ENCODE measurements at places on chromosomes 6 and 20. TPM values are rescaled to one million over a fixed set of nuclear protein-coding genes. Genes with fewer than 3 reads are reported as not detected.

- H3K27ac ChIP-seq: no peak overlapping the region
- peaks cover 9% of the 10 kb centered on the region for H3K4me1 ChIP-seq
- DNase-seq: peak; percentile 69
- peaks cover 4% of the 10 kb centered on the region for H3K27me3 ChIP-seq
Measured at GRCh38 chr6:110528101-110528929, 51.9 kb upstream of the SLC22A16 start.

- no peaks in the 10 kb centered on the region for H3K27me3 ChIP-seq
- no peak for DNase-seq
- peaks cover 32% of the 10 kb centered on the region for H3K36me3 ChIP-seq
Measured at GRCh38 chr6:151057061-151057460, 182.7 kb upstream of the AKAP12 start.

GRCh38 chr6:91221072-91221720 is 634.3 kb upstream of the MAP3K7 start:
- H3K27me3 ChIP-seq: no peaks in the 10 kb centered on the region
- no peak for DNase-seq
- no peaks in the 10 kb centered on the region for H3K36me3 ChIP-seq
- H3K4me1 ChIP-seq: no peaks in the 10 kb centered on the region

The FAM217B gene
- 33.2 TPM for total RNA-seq

The SKIC2 gene
- 104 TPM for total RNA-seq

DNA sequence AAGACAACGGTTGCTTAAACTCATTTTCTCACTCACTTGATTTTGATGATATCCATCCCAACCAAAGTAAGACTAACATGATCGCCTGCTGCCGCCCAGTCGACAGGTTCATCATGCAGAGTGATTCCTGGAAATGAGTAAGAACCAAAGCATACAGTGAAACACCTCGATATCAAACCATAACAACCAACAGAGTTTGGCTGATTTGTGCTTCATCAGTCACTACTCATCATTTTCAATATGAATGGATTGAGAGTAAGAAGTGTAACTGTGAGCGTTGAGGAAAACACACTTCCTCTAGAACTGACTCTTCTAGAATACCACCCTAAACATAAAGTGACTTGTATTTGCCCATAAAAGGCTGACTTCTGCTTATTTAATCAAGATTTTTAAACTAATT is 29.2 kb upstream of the ALDH8A1 start:
- peaks cover 64% of the 10 kb centered on the region for H3K36me3 ChIP-seq
- H3K27ac ChIP-seq: peak overlapping the region; percentile 39
- peaks cover 48% of the 10 kb centered on the region for H3K4me1 ChIP-seq
- DNase-seq: peak; percentile 75
- H3K27me3 ChIP-seq: no peaks in the 10 kb centered on the region

The CEP57L1 gene
- 23.8 TPM for total RNA-seq

- no peak overlapping the region for H3K4me3 ChIP-seq
- no peaks in the 10 kb centered on the region for H3K27me3 ChIP-seq
- no peak overlapping the region for H3K27ac ChIP-seq
- peaks cover 43% of the 10 kb centered on the region for H3K36me3 ChIP-seq
Measured at GRCh38 chr6:169775321-169775720, 23.9 kb downstream of the ERMARD start.

- H3K27ac ChIP-seq: no peak overlapping the region
- no peaks in the 10 kb centered on the region for H3K36me3 ChIP-seq
- no peaks in the 10 kb centered on the region for H3K27me3 ChIP-seq
- no peaks in the 10 kb centered on the region for H3K4me1 ChIP-seq
- no peak overlapping the region for H3K4me3 ChIP-seq
Measured at GRCh38 chr6:167569879-167570278, 245.0 kb downstream of the TTLL2 start.

The RAET1G gene
- total RNA-seq: not detected

The DEFB114 gene
- total RNA-seq: not detected

The OPN5 gene
- total RNA-seq: not detected

DNA sequence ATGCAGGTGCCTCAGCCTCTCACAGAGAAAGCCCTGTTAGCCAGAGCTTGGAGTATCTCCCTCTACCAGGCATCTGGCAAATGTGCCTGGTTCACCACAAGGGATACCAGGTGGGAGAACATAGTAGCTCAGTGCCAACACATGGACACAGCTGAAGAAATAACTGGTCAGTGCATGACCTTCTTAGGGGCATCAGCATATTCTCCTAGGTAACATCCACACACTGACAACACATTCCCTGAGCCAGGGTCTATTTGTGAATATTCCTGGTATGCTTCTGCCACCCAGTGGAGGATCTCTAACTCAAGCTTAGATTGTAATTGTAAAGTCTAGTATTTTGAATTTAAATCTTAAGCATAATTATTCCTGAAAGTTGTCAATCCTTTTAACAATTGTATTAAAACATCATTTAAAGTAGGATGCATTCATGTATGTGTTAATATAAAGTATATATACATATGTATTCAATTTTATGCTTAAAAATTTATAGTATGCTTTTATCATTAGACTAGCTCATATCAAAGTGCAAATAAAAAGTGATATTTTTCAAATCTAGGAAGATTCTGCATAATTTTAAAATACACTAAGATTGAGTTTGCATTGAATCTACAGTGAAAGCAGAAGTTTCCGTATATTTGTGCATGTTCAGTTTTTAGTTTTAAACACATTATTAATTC is 45.3 kb upstream of the COL21A1 start:
- H3K4me1 ChIP-seq: no peaks in the 10 kb centered on the region
- no peak overlapping the region for H3K27ac ChIP-seq
- peak; percentile 9 for DNase-seq
- H3K27me3 ChIP-seq: no peaks in the 10 kb centered on the region
- H3K4me3 ChIP-seq: no peak overlapping the region

GRCh38 chr20:4961746-4962145 is 39.6 kb downstream of the SLC23A2 start:
- peak; percentile 38 for DNase-seq
- no peaks in the 10 kb centered on the region for H3K27me3 ChIP-seq
- H3K36me3 ChIP-seq: peaks cover 5% of the 10 kb centered on the region
- H3K4me1 ChIP-seq: peaks cover 28% of the 10 kb centered on the region
- H3K4me3 ChIP-seq: no peak overlapping the region

DNA sequence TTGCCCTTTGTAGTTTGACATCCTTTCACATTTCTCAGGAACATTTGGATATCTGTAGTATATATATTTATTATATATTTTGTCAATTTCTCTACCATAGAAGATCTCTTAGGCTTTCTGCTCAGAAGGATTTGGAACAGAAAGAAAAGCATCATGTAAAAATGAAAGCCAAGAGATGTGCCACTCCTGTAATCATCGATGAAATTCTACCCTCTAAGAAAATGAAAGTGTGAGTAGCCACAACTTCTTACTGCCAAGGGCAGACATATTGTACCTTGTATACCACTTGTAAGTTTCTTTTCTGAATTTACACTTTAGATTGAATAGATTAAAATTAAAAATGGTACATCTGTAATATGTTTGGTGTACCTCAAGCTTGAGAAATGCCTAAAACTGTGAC is 31.2 kb downstream of the TPX2 start:
- no peak overlapping the region for H3K4me3 ChIP-seq
- peaks cover 61% of the 10 kb centered on the region for H3K36me3 ChIP-seq
- DNase-seq: no peak

GRCh38 chr20:17468073-17468840 is 62.9 kb downstream of the BFSP1 start:
- H3K4me1 ChIP-seq: no peaks in the 10 kb centered on the region
- no peak overlapping the region for H3K4me3 ChIP-seq

The CST7 gene
- 14.0 TPM for total RNA-seq

DNA sequence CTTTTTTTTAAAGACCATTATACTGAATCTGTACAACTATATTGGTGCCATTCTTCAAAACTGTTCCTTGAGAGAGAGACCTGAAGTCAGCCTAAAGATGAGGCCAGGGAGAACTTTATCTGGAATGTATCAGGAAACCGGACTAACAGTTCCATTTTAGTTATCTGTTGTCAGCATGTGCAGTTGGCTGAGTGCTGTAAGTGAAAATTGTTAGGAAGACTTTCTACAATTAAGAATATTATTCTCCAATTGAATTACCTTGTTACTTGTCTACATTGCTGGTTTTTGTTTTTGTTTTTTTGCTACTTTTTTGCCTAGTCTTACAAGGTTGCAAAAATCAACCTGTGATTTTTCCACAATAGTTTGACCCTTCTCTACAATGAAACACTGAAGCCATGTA is 7.5 kb downstream of the CEP57L1 start:
- H3K4me3 ChIP-seq: no peak overlapping the region
- peaks cover 11% of the 10 kb centered on the region for H3K36me3 ChIP-seq
- no peak overlapping the region for H3K27ac ChIP-seq
- H3K27me3 ChIP-seq: no peaks in the 10 kb centered on the region
- H3K4me1 ChIP-seq: peaks cover 2% of the 10 kb centered on the region

- no peaks in the 10 kb centered on the region for H3K36me3 ChIP-seq
- H3K4me1 ChIP-seq: no peaks in the 10 kb centered on the region
- no peak for DNase-seq
Measured at GRCh38 chr20:37559312-37560027, 31.8 kb upstream of the BLCAP start.

The PSORS1C2 gene
- not detected for total RNA-seq

GRCh38 chr6:43060034-43060754 is 763 bp downstream of the KLC4 start:
- DNase-seq: no peak
- peak overlapping the region; percentile 94 for H3K27ac ChIP-seq
- no peaks in the 10 kb centered on the region for H3K27me3 ChIP-seq
- peak overlapping the region; percentile 85 for H3K4me3 ChIP-seq

The CCDC170 gene
- not detected for total RNA-seq

DNA sequence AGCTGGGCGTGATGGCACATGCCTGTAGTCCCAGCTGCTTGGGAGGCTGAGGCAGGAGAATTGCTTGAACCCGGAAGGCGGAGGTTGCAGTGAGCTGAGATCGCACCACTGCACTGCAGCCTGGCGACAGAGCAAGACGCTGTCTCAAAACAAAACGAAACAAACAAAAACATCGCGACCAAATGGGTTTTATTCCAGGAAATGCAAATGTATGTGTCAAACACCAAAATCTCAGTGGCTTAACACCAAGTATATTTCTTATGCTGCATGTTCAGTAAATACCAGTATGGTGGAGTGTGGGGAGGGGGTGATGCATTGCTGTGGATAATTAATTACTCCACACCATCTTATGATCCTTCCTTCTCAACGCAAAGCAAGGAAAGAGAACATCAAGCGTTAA is 28.1 kb downstream of the ACTR5 start:
- H3K27me3 ChIP-seq: no peaks in the 10 kb centered on the region
- H3K36me3 ChIP-seq: peaks cover 38% of the 10 kb centered on the region
- no peak overlapping the region for H3K4me3 ChIP-seq
- H3K27ac ChIP-seq: no peak overlapping the region
- peaks cover 9% of the 10 kb centered on the region for H3K4me1 ChIP-seq

DNA sequence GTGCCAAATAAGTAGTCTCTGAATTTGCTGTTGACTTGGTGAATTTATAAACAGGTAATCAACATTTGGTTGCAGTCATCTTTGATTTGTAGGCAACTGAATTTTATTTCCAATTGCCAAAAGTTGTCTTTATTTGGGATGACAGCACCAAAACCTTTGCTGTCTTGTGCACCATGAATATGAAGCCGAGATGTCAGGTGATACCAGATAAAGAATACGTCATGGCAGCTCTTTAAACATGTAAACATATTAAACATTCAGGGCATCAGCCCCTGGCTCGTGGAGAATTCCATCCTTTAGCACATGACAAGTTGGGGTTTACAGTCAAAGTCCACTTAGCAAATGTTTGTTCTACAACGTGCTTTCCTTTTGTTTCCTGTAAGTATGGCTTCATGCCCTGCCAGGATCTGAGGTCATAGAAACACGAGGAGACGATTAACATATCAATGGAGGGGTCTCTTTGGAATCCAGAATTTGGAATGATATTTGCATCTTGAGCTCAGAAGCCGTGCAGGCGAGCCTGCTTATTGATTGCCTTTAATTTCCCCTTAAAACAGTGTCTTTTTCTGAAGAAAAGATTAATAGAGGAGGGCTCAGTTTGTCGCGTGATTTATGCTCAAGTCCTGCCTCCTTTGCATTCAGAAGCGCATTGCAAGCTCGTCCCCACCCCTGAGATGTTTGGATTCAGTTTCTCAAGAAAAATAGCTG is 170.2 kb upstream of the ZNF217 start:
- no peak overlapping the region for H3K27ac ChIP-seq
- peaks cover 4% of the 10 kb centered on the region for H3K4me1 ChIP-seq
- H3K36me3 ChIP-seq: no peaks in the 10 kb centered on the region

- no peak for DNase-seq
- H3K27me3 ChIP-seq: peaks cover 18% of the 10 kb centered on the region
Measured at GRCh38 chr20:20856306-20856705, 143.9 kb upstream of the RALGAPA2 start.

DNA sequence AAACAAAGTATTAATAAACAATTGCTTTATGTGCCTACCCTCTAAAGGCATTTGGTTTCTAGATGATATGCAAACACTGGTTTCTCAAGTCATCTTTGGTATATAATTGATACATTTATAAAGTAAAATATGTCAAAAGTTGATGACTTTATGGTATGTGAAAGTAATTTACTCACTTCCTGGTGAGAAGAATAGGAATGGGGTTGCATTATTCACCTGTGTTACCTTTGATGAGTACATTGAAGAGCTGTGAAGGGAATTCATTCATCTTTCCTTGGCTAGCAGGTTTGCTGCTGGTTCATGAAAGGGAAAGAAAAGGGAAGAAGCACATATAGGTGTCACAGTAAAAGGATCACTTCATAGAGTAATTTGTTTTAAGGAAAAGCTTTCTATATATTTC is 20.4 kb downstream of the RNF217 start:
- no peak overlapping the region for H3K4me3 ChIP-seq
- DNase-seq: no peak
- peaks cover 3% of the 10 kb centered on the region for H3K4me1 ChIP-seq
- no peaks in the 10 kb centered on the region for H3K36me3 ChIP-seq
- no peak overlapping the region for H3K27ac ChIP-seq

- H3K36me3 ChIP-seq: no peaks in the 10 kb centered on the region
- no peak overlapping the region for H3K4me3 ChIP-seq
- peaks cover 2% of the 10 kb centered on the region for H3K27me3 ChIP-seq
- no peak for DNase-seq
Measured at GRCh38 chr20:46945465-46945864, 50.8 kb downstream of the EYA2 start.

GRCh38 chr20:62043131-62043914 is 22.4 kb downstream of the TAF4 start:
- H3K27me3 ChIP-seq: no peaks in the 10 kb centered on the region
- DNase-seq: no peak
- H3K4me1 ChIP-seq: peaks cover 34% of the 10 kb centered on the region
